ENCODE measurements at places on chromosomes 6 and 20.

- DNase-seq, result no peak
Measured at GRCh38 chr20:23293689-23294088, 56.9 kb upstream of the NXT1 start.

GRCh38 chr6:41781366-41781730 lies 766 bp downstream of the PRICKLE4 start:
- DNase-seq, result no peak

- DNase-seq, result no peak
Measured at GRCh38 chr20:15200147-15200565, 862.7 kb upstream of the FLRT3 start.

DNA sequence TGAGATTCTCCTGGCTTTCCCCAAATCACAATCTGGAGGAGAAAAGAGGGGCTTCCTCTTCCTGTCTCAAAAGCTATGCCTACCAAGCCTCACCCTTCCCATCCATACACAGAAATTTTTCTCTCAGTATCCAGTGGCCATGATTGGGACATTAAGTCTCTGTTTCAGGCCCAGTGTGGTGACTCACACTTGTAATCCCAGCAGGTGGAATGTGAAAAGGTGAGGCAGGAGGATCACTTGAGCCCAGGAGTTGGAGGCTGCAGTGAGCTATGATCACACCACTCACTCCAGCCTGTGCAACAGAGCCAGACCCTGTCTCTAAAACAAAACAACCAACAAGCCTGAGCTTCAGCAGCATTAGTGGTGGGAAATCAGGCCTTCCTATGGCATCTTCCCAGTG lies 210.0 kb downstream of the OGFRL1 start:
- no peak for DNase-seq

DNA sequence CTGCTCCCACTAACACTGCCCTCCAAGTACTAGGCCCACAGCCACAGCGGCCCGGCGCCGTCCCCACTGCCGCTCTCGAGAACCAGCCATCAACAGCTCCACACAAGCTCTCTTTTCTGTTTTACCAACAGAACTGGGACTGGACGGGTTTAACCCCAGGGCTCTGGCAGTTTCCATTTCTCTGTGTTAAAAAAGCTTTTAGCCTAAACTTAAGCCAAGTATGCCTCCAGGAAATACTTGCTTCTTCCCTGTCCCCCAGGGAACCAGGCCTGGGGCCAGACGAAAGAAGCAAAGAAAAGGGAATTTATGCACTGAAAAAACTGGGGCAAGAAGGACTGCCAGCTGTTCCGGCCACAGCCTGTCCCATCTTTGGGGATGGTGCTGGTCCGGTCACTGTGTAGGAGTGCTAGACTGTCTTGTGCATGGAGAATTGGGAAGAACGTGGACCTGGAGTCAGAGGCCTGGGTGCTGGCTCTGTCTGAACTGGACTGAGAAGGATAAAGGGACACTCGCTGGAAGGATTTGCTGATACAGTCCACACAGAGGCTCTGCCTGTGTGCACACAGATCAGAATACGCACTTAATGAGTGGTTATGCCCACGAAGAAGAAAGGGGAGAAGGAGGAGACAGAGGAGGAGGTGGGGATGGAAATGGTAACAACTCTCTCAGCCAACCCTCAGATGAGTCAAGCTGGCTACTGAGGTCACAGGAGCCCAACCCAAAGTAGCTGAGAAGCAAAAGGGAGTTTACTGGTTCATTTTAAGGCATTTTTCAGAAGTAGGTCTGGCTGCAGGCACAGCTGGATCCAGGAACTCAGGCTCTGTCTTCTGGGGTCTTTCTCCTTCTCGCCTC lies 254.4 kb upstream of the PMEPA1 start:
- DNase-seq, result no peak

DNA sequence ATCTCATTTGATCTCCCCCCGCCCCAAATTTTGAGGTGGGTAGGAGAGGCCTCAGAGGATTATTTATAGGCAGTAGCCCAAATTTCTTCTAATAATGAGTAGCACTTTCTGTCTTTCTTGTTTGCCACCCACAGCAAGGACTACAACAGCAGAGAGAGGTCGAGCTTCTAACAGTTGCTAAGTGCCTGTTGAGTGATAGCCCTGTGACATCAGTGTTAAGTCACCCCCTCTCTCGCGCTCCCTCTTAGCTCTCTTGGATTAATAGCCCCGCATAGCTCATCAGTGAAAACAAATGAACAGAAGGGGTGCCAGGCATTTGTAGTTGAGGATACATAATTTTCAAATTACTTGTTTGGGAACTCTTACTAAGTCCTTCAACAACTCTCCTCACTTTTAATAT lies 3.5 kb downstream of the ANKRD60 start:
- no peak for DNase-seq

All from Panc1 (cell line).